Memory B cell (primary cell): ENCODE measurements at places on chromosomes 2 and 18.

DNA sequence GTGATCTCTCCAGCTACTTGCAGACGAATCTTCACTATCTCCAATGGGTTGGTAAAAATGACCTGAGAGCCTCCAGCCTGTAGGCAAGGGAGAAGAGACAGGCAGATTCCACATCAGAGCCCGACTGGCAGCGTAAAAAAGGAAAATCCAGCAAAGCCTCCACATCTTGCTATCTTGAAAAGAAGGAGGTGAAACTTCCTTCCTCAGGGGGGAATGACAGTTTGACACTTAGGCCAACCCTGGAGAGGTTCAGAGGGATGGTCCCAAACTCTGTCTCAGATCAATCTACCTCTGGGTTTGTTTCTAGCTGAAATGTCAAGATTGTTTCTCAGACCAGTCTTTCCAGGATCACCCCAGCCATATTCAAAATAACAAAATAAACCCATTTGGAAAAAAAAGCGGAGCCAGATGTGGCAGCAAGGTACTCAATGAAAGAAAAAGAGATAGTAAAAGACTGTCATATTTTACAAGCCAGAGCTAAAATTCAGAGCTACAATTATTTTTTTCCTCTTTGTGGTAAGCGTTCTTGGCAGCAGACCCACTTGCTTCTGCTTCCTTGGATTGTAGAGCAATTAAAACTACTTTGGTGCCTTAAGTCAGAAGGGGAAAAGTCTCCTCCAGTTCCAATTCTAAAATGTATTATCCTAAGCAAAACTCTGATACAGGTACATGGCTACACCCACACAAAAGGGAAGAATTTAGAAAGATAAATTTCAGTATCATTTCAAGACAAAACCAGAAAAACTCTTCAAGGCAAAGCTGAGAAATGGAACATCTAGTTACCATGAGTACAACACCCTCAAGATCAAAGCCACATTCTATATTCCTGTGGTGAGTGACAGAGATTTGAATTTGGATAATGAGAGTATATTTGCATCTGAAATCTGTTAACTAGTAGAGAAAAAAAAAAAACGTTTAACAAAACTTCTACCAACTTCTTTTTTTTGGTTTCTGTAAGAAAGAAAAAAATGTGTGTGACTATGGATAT is 100.1 kb downstream of the SLC25A12 start:
- peaks cover 7% of the 10 kb centered on the region for H3K4me1 ChIP-seq
- no peaks in the 10 kb centered on the region for H3K27me3 ChIP-seq
- H3K36me3 ChIP-seq: peaks cover 21% of the 10 kb centered on the region
- no peak for DNase-seq

- H3K27ac ChIP-seq: no peak overlapping the region
- no peak overlapping the region for H3K4me3 ChIP-seq
- H3K4me1 ChIP-seq: no peaks in the 10 kb centered on the region
- H3K27me3 ChIP-seq: peaks cover 3% of the 10 kb centered on the region
- DNase-seq: no peak
- no peaks in the 10 kb centered on the region for H3K36me3 ChIP-seq
Measured at GRCh38 chr2:216887138-216887537, 27.3 kb upstream of the TNP1 start.

- no peaks in the 10 kb centered on the region for H3K4me1 ChIP-seq
- peaks cover 5% of the 10 kb centered on the region for H3K36me3 ChIP-seq
- H3K27me3 ChIP-seq: peaks cover 20% of the 10 kb centered on the region
- no peak overlapping the region for H3K27ac ChIP-seq
- H3K4me3 ChIP-seq: no peak overlapping the region
Measured at GRCh38 chr2:127229555-127229954, 9.5 kb upstream of the CYP27C1 start.

- no peak overlapping the region for H3K27ac ChIP-seq
- H3K4me1 ChIP-seq: no peaks in the 10 kb centered on the region
- no peak overlapping the region for H3K4me3 ChIP-seq
- no peak for DNase-seq
- no peaks in the 10 kb centered on the region for H3K27me3 ChIP-seq
- H3K36me3 ChIP-seq: no peaks in the 10 kb centered on the region
Measured at GRCh38 chr2:63698786-63699548, 110.2 kb downstream of the MDH1 start.
